Mesenteric fat pad (tissue), 1 donor: ENCODE measurements at places on chromosomes 5 and 9.

DNA sequence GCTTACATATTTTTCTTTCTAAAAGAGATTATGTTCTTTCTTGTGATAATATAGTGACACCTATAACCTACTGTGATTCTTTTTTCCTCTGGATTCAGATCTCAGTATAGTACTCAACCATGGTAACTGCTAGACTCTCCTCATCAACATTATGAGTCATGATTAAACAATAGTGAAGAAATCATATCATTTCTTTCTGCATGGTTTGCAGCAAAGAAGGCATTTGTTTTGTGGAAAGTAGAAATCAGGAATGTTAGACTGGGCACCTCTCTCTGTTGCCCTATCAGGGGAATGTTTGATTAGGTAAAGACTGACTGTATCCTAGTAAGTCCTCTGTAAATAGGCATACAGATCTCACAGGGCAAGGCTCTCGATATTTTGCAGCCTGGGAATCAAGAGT lies 25.6 kb upstream of the SMC2 start:
- DNase-seq = no peak

- DNase-seq = no peak
Measured at GRCh38 chr5:57341380-57341979, 141.1 kb downstream of the ACTBL2 start.

- no peak for DNase-seq
Measured at GRCh38 chr5:81949462-81949861, 22.4 kb upstream of the ATG10 start.

- DNase-seq = no peak
Measured at GRCh38 chr5:76468635-76469425, 65.7 kb downstream of the IQGAP2 start.

DNA sequence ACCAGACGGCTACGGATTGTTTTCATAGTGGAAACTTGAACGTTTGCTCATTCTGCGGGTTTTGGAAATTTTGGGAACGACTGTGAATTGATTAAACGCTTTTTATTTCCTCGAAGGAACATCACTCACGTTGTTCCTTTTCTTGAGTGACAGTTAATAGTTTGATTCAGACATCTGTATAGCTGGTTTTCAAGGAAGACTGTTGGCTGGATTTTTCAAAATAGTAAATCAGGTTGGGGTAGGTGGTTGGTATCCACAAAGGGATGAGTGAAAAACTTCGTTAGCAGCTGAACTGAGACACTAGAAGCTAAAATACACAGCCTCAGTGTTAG lies 1.1 kb downstream of the TGFBR1 start:
- DNase-seq = no peak

- DNase-seq = no peak
Measured at GRCh38 chr9:2241836-2242741, 226.9 kb downstream of the SMARCA2 start.

DNA sequence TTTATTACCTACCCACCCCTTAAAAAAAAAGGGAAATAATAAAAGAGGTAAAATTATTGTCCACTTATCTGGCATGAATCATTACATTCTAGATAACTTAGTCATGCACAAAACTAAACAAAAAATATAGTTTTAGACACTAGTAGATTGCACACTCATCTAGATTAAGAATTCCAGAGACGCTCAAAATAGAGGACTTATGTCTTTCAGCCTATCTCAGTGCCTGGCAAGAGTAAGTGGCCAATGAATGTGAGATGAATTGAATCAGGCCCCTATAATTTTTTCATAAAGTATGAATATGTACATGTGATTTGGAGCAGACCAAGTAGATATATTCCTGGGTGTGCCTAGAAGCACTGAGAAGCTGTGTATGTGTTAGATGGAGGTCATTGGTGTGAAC lies 2.0 kb upstream of the RXFP3 start:
- no peak for DNase-seq

DNA sequence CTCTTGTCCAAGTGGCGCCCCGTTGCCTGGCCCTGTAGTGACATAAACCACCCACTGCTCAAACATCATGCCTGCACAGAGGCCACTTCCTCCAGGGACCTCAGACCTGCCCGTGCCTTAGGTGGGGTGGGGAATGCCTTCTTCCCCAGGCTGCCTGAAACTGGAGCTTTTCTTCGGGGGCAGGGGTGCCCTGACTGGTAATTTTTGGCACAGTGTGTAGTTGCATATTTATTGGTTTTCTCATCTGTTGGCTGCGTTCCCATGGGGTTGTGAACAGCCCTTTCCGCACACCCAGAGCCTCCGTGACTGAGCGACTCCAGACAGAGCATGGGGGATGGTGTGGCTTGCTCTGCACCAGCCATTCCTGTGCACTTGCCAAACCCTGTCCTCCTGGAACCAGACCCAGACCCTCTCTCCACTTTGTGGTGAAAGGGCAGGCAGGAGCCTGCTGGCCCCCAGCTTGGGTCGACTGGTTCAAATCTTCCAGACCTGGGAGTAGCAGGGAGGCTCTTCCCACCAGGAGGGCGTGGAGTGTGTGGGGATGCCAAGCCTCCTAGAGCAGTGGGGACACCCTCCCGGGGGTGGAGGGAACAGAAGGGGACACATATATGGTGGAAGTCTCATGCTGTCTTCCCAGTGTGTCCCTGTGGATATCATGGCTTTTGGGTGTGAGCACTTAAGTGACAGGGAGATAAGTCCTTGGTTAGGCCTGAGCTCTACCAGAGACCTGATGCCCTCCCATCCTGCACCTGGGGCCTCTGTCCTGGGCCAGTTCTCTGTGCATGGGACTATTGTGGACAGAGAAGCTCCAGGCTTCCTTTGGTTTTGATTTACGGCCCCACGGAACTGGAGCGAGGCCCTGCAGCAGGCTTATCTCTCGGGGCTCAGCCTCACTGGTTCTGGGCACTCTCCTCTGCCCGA lies 39.6 kb downstream of the WNK2 start:
- no peak for DNase-seq

DNA sequence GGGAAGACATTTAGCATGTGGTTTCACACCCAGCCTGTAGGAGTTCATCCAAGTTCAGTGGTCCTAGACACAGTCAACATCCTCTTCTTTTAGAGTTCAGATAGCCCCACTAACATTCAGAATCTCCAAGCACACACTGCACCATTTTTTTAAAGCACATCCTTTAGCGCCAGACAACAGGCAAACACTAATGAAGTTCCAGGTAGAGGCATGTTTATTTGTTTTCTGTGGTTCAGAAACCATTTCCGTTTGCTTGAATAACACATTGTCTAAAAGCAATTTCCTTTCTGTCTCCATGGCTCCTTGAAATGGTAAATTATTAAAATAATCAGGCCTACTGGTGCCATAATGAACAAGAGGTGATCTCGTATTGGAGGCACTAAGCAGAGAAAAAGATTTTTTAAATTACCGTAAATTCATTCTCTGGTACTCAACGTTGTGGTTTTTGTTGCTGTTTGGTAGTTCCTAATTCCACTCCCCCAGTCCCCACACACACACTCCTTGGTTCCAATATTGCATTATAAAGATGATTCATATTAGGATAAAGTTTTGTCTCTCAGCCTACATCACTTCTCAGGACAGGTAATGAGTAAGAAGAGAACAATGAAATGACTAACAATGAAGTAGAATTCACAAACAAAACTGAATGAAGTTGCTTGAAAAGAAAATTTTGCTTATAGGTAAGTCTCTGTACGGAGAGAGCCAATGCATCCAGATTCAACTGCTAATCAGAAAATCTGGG lies 153.1 kb downstream of the PCSK1 start:
- no peak for DNase-seq

GRCh38 chr5:3126639-3127038 lies 375.2 kb upstream of the IRX2 start:
- DNase-seq = peak; percentile 83

DNA sequence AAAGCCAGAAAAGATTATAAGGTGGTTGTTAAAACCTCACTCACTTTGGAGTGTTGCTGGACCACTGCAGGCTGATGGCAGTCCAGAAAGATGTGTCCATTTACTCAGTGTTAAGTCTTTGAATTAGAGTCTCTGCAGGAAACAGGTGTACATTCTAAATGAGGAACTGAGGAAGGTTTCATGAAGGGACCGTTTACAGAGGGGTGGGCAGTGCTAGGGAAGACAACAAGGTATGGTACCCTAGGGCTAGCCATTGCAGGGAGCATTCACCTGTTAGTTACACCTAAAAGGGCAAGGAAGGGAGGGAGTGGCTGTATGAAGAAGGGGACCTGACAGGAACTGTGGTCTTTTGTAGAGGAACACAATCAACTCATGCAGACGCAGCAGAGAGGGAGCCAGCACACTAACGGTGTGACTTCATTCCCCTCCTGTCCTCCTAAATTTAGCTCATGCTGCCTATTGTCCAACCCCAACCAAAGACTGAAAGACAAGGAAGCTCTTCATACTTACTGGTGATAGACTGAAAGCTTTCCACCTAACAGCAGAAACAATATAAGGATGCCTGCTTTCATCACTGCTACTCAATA lies 32.2 kb upstream of the PAX5 start:
- DNase-seq = no peak

GRCh38 chr5:38557308-38557710 lies 863 bp upstream of the LIFR start:
- DNase-seq = no peak

- DNase-seq = no peak
Measured at GRCh38 chr5:55187370-55187769, 14.4 kb upstream of the CDC20B start.

- DNase-seq = no peak
Measured at GRCh38 chr9:3008091-3008490, 164.2 kb upstream of the PUM3 start.

DNA sequence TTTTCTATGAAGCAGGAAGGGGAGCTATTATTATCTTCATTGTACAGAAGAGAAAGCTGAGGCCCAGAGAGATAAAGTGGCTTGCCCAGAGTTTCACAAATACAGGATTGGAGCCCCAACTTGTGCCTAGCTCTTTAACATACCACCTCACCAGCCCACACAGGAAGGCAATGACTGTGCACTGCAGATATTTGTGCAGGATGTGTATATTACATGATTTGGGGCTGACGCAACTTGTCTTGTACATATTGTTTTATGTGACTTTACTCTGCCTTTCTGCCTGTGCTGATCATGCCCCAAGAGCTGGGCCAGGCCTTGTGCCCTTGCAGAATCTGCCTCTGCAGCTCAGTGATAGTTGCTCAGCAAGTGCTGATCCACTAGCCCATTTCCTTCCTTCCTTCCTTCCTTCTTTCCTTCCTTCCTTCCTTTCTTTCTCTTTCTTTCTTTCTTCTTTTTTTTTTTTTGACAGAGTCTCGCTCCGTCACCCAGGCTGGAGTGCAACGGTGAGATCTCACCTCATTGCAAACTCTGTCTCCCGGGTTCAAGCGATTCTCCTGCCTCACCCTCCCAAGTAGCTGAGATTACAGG lies 106.6 kb upstream of the TBCA start:
- no peak for DNase-seq

DNA sequence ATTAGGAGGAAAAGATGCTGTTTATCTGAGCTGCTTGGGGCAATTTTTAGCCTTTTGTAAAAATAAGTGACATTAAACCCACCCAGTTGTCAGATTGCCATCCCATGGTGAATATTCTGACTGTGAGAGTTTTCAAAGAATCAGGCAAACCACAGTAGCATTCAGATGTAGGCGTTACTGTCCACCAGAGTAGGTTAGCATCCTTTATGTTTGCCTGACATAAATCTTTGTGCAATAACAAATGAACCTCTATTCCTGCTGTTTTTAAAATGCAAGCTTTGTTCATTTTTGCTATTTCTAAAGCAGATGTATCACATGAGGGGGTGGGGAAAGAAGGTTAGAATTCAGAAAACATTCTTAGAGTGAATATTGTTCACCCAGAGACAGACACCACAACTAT lies 427.8 kb downstream of the CDH9 start:
- DNase-seq = no peak
